Cerebellar nuclear complex (tissue), 1 donor: ENCODE measurements at places on chromosomes 3 and 15.

GRCh38 chr3:197542741-197543454 lies 12.9 kb downstream of the BDH1 start:
- no peak for DNase-seq

GRCh38 chr3:127451321-127451720 lies 139.2 kb downstream of the TPRA1 start:
- no peak for DNase-seq

DNA sequence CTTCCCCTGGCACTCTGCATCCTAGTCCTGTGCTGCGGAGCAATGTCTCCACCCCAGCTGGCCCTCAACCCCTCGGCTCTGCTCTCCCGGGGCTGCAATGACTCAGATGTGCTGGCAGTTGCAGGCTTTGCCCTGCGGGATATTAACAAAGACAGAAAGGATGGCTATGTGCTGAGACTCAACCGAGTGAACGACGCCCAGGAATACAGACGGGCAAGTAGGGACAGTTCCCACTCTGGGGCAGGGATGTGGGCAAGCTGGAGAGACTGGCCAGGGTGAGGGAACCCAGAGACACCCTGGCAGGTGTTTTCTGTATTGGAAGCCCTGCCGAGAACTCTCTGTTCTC lies 247 bp downstream of the FETUB start:
- no peak for DNase-seq

DNA sequence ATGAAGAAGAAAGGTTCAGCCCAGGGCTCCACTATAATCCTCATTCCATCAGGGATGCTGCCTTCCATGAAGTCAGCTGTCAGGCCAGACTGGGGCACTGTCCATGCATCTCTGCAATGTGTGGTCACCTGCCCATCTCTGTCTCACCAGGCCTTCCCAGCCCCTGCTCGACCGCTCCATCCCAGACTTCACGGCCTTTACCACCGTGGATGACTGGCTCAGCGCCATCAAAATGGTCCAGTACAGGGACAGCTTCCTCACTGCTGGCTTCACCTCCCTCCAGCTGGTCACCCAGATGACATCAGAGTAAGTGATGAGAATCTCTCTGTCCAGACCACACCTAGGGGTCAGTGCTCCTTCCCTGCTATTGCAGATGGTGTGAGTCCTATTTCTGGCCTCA lies 454.1 kb downstream of the EPHB1 start:
- DNase-seq, result no peak

GRCh38 chr3:136136454-136136853 lies 59.7 kb downstream of the MSL2 start:
- DNase-seq, result no peak
